ENCODE measurements at places on chromosomes 2 and 18.

DNA sequence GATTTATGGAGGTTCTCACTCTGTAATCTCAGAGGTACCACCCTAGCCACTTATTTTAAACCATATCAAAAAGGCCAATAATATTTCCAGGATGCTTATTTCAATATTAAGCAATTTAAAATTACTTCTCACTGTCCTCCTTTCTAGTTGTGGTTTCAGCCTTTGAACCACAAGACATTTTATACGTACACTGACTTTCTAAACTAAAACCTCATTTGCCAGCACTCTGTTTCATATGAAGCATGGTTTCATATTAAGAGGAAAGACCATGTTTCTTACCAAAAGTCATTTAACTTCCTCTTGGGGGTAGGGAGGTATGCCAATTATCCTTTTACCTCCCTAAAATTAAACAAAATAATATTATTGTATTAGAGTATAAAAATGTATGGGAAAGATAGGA lies 399.8 kb downstream of the CDH7 start:
- DNase-seq, result no peak

- no peak for DNase-seq
Measured at GRCh38 chr2:27988718-27989117, 98.2 kb downstream of the BABAM2 start.

DNA sequence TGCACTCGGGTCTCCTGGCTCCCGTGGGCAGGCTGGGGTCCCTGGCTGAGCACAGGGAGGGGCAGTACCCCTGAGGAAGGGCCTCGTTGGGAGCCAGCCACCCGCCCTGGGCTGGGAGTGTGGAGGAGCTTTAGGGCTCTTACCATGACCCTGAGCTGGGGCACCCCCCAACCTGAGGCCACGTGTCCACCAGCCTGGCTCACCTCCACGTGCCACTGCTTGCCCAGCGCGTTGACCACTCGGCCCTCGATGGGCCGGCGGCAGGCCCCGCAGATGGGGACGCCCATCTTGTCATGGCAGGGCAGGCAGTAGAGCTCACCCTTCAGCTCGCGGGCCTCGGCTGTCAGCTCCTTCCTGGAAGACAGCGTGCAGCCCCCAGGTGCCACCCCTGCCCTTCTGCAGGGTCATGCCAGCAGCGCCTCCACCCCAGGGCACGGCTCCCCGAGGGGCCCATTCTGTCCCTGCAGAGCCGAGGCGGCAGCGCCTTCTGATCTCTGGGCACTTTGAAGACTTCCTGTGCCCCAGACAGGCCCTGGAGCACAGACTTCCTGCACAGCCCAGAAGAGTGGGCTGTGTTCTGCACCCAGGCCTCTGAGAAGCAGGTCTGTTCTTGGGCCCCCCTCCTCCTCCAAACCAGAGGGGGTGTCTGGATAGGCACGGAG lies 4.0 kb upstream of the GPR17 start:
- DNase-seq, result no peak

- DNase-seq, result no peak
Measured at GRCh38 chr2:160735696-160736095, 242.1 kb upstream of the RBMS1 start.

DNA sequence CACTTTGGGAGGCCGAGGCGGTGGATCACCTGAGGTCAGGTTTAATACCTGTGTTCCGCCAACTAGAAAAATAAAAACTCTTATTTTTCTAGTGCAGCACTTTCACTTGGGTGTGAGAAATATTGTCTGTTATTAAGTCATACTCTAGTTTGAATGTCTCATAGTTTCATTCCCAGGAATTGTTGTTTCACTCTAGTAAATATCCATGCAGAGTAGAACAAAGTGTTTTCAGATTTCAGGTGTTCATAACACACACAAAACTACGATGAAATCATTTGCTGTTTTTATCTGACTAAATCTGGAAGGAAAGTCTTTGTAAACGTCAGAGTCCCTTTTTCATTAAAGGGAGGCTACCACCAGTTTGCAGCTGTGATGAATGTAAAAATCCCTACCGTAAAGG lies 4.0 kb downstream of the FAM117B start:
- DNase-seq, result no peak

GRCh38 chr18:12420821-12421421 lies 13.2 kb downstream of the PRELID3A start:
- no peak for DNase-seq

DNA sequence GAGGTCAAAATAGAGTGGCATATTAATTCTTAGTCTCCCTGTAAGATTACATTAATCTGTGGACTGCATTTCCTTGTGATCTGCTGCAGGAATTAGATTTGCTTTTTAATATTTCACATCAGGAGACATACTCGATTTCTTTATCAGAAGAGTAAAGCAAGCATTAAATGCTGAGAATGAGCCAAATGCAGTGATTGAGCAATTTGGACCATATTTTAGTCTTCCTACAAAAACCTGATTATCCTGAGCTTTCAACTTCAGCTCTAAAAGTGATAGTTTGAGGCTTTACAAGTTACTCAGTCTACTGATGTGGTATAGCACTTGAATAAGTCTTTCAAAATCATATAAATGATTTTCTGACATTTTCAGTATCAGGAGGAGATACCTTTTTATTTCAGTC lies 774.3 kb upstream of the RAB6C start:
- DNase-seq, result no peak

DNA sequence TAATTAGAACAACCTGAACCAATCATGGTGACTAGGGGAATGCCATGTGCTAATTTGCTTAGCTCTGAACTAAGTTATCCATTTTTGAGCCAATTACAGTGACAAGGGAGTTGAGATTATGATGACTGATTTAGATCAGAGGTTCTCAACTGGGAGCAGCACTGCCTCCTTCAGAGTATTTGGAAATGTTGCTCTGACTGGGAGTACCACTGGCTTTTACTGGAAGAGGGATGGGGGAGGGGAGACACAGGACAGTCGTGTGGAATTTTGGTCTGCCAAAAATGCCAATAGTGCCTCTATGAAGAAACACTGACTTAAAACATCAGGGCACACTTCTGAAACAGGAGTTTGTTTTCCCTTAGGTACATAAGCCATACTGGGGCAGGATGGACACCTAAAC lies 48.1 kb upstream of the VPS54 start:
- DNase-seq, result no peak

GRCh38 chr2:198376677-198377076 lies 572.3 kb downstream of the PLCL1 start:
- DNase-seq, result no peak

GRCh38 chr2:105238664-105239240 lies 2.8 kb upstream of the GPR45 start:
- DNase-seq, result no peak

DNA sequence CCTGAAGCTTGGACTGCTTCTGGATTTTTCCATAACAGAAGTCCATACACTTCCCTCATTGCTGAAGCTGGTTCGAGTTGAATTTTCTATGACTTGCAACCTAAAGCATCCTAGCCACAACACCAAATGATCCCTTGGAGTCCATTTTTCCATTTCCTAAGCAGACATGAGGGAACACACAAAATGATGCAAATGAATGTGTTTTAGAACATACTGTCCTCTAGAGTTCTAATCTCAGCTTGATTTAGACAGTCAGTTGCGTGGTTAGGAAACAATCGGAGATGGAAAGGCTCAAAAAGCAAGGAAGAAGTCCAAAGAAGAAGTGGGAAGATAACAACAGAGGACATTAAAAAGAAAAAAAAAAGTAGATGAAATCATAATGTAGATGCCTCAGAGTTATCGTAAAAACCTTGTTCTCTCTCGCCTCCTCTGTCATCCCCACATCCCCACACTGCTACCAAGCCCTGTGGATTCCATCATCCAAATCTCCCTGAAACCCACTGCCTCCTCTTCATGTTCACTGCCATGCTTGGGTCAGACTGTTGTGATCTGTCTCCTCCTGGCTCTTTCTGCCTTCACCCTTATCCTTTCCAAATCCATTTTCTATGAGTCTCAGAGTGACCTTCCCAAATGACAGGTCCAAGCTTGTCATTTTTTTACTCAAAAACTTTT lies 58.4 kb downstream of the TMEM247 start:
- DNase-seq, result no peak

- DNase-seq, result no peak
Measured at GRCh38 chr2:186058614-186059013, 320.0 kb downstream of the FSIP2 start.

DNA sequence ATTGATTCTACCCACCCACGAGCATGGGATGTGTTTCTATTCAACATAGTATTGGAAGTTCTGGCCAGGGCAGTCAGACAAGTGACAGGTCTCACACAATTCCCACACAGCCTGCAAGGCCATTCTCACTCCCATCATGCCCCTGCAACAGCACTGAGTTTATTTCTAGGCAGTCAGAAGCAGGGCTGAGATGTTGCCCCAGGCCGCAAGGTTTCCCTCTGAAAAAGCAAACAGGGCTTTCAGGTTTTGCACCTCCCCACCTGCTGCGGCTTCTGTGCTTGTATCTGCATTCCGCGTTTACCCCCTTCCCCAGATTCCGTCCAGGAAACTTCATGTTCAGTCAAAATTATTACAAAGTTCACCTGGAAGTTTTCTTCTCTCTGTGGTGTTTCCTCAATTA lies 9.4 kb upstream of the TACR1 start:
- DNase-seq, result no peak

DNA sequence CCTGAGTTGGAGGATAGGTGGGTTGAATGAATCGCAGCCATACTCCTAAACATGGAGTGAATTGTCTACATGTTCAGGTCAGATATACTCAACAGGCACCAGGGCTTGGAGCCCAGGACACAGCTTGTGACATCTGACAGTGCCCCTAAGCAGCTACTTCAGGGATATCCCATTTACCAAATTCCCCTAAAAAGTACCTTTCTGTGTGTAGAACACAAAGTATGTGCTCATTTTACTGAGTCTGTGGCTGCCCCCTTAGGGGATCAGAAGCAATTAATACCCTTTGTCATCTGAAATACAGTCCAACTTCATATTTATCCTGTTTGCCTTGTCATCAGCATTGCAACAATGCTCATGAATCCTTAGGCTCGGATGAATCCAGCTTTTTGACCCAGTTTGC lies 20.8 kb downstream of the TNFRSF11A start:
- no peak for DNase-seq

- DNase-seq, result no peak
Measured at GRCh38 chr2:201465524-201465971, 14.0 kb downstream of the STRADB start.

DNA sequence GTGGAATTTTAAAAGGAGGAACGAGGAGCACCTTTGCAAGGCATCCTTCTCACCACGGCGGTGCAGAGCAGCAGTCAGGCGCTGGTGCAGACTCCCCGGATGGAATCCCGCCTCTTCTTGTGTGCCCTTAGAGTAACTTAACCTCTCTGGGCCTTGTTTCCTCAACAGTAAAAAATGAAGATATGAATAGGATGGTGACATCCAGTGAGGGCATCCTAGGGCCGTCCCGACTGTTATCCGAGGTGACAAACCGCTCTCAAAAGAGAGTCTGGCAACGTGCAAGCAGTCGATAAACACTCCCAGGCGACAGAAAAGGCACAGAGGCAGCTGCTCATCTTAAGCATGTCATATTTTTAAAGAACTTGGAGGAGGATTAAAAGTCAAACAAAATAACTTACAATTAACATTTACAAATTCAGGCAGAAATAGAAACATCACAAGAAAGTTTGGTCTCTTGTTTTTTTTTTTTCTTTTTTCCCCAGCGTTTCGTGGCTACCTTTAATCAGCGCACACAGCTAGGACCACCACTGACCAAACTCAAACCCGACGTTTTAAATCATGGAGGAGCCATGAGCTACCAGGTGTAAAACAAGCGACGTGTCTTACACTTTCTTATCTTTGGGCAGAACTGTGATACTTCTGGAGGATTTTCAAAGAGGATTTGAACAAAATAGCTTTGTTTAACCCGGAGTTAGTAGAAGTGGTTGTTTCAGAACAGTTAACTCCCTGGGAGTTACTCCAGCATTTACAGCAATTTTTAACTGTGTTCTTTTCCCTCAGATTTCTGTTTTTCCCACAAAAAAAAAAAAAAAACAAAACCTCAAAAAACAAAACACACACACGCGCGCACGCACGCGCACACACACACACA lies 2.1 kb downstream of the MBP start:
- DNase-seq, result no peak

DNA sequence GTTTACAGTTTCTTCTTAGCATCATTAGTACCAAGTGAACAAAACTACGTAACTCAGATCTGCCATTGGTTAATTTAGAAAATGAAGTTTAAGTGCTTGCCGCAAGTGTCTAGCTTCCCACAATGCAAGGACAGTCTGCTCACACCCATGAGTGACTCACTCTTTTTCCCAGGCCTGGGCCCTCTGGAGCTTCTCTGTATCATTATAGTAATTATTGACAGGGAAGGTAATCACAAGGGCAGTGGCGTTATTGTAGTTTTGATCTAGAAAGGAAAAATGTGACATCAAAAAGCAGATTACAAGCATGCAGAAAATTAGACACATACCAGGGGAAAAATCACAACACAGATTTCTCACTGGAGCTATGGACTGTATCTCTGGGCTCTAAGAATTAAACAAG lies 38.5 kb downstream of the NPC1 start:
- no peak for DNase-seq

GRCh38 chr2:157440404-157441071 lies 3.4 kb downstream of the CYTIP start:
- no peak for DNase-seq

GRCh38 chr18:76412818-76413565 lies 82.0 kb downstream of the ZNF516 start:
- no peak for DNase-seq

GRCh38 chr2:7516484-7517063 lies 599.4 kb downstream of the RNF144A start:
- DNase-seq, result no peak

- DNase-seq, result no peak
Measured at GRCh38 chr18:75455249-75456198, 28.0 kb upstream of the SMIM21 start.

DNA sequence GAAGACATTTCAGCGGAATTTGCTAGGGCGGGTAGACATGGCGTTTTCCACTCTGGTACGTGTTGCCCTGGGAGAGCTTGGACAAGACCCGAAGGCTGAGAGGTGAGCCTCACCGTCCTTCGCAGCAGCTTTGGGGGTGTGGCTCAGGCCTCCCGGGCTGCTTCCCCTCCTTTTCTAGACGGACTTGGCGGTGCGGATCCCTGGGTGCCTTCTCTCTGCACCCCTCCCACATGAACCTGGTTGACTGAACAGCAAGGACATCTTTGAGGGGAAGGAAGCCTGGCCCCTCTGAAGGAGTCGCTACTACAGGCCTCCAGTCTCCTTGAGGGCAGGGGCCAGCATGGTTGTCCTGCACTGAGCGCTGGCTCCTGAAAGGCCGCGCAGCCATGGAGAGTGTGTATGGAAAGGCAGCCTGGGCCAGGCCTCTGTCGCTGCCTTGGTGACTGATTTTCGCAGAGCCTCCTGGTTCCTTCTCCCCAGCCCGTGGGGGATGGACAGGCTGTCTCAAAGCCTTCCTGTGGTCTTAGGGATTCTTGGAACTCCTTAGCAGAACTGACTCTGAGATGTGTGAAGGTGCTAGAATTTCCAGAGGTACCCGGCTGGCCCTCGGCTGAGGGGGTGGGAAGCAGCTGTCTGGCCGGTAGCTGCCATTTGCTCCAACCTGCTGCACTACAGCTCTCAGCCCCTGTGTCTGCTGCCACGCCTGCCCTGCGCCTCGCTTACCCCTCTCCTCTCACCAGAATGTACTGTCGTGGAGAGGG lies 9.9 kb downstream of the CNNM4 start:
- no peak for DNase-seq

All from stimulated activated CD4-positive, alpha-beta T cell treated with anti-CD3 and anti-CD28 coated beads, Interleukin-1b, Interleukin-23, amount 100 ng/mL, for 1 hour (primary cell).